ENCODE measurements at places on chromosomes 5 and 9.

- no peak for DNase-seq
These were observed 77.1 kb upstream of the ADAMTS2 start for GRCh38 chr5:179422213-179422855.

GRCh38 chr5:153584960-153585359, 94.5 kb downstream of the GRIA1 start:
- no peak for DNase-seq

GRCh38 chr5:135127439-135128240, 93.6 kb upstream of the PITX1 start:
- DNase-seq: peak; percentile 32

GRCh38 chr9:121368138-121368522, 1.9 kb downstream of the STOM start:
- no peak for DNase-seq

- peak; percentile 38 for DNase-seq
These were observed 89.5 kb upstream of the TTC23L start for GRCh38 chr5:34749431-34749873.

GRCh38 chr9:92747459-92748232, 17.0 kb downstream of the BICD2 start:
- no peak for DNase-seq

GRCh38 chr5:19900269-19900668, 87.7 kb downstream of the CDH18 start:
- DNase-seq: no peak

DNA sequence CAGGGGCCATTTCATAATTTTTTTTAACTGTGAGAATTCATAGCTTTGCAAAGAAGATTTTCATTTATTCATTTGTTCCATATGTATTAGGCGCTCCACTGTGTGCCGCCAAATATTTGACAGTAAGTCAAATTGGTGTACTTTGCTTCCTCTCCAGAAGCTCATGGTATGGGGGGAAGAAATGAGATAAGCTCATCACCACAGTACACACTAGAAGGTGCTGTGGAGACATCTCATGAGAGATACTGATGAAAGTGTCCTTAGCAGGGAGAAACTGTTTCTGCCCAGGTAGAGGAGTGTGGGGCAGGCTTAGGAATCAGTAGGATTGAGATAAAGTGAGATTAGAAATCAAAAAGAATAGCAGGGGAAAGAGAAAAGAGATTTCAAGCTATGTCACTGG, 136.2 kb downstream of the CDH6 start:
- no peak for DNase-seq

GRCh38 chr5:143396353-143396940, 7.0 kb downstream of the NR3C1 start:
- no peak for DNase-seq

DNA sequence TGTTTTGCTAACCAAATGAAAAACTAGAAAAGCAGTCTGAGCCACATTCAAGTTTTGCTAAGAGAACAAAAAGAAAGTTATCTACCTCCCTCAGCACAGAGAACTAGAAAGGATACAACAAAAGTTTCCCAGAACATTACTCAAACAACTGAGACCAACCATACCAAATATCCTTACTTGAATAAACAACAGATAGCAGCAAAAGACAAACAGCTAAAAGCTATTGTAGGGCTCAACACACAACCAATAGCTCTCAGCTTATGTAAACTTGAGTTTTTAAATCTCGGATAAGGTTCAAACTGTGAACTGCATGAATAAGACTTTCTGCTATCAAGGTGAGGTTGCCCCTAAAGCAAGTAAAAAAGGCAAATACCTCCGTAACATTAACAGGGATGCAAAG, 3.5 kb downstream of the EPB41L4A start:
- no peak for DNase-seq

- no peak for DNase-seq
These were observed 86.3 kb downstream of the AK8 start for GRCh38 chr9:132791699-132792240.

DNA sequence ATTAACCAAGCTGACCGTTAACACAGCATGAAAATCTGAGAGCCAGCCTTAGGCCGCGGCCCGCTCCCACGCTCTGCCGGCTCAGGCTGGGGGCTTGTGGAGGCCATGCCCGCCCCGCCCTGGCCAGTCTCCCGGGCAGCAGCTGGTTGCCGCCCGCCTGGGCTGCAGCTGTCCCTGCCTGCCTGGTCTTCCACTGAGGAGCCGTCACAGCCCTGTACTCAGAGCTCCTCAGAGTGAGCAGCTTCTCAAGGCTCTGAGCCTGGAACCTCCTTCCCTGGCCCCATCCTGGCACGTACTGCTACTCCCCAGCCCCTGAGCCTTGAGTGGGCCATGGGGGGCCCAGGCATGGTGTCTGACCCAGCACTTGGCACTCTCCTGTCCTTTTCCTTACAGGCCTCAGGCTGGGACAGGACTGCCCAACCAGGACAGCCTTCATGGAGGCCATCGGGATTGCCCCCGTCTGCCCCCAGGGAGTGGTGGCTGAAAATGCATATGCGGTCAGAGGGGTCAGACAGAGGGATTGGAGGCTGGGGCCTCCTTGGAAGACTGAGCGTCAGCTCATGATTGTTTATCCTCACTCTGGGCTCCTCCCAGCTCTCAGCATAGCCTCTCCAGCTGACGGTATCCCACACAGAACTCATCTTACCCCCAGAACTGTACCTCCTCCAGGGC, 11.9 kb downstream of the FGFR4 start:
- DNase-seq: no peak

- peak; percentile 40 for DNase-seq
These were observed 26.0 kb downstream of the TPD52L3 start for GRCh38 chr9:6354072-6354686.

DNA sequence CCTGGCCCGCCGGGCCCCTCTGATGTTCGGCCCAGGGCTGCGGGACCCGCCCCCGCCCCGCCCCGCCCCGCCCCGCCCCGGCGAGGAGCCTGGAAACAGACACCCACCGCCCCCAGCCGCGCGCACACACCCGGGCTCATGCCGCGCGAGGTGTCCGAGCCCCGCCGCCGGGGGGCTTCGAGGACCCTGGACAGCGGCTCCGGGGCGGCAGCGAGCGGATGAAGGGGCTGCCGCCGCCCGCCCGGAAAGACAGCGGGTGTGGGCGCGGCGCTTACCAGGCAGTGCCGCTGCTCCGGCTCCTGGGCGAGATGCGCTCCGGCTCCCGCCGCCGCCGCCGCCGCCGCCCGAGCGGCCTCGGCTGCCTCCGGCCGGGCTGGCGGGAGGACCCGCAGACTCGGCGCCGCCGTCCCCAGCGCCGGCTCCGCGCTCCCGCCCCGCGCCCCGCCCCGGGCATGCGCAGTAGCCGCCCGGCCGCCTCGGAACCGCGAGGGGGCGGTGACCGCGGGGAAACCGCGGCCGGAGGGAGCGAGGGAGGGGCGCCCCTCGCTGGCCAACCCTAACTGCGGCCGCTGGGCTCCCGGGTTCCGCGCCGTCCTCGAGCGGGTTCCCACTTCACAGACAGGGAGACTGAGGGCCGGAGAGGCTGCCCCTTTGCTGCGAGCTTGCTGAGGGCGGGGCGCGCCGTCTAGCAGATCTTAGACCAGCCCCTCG, at the start of gene GPRIN1:
Gene GPRIN1 (minus strand): TSS at position 433 of the 711 bp plus-strand sequence. CDS start 10,322 bp downstream, outside the sequence.
- DNase-seq: peak; percentile 27

- DNase-seq: no peak
These were observed 91.9 kb upstream of the STC2 start for GRCh38 chr5:173420108-173420507.

- DNase-seq: no peak
These were observed 308.6 kb upstream of the RGMB start for GRCh38 chr5:98464737-98465330.

DNA sequence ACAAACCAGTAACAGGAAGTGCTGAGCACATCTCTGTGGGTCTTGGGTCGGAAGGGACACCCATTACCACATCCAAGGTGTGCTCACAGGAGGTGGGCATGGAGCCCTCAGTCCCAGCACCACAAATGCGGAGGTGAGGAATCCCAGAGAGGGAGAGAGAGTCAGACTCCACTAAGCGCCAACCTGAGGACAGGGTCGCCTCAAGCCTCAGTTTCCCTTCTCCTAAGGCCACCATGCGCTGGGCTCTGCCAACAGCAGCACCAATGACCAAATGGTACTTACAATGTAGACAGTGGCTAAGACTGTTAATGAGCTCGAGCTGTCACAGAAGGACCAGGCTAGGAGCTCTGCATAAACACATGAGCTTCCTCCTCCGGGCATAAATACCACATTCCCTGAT, 43.1 kb downstream of the BICD2 start:
- DNase-seq: no peak

GRCh38 chr9:122812736-122813135, 12.8 kb downstream of the OR1K1 start:
- no peak for DNase-seq

DNA sequence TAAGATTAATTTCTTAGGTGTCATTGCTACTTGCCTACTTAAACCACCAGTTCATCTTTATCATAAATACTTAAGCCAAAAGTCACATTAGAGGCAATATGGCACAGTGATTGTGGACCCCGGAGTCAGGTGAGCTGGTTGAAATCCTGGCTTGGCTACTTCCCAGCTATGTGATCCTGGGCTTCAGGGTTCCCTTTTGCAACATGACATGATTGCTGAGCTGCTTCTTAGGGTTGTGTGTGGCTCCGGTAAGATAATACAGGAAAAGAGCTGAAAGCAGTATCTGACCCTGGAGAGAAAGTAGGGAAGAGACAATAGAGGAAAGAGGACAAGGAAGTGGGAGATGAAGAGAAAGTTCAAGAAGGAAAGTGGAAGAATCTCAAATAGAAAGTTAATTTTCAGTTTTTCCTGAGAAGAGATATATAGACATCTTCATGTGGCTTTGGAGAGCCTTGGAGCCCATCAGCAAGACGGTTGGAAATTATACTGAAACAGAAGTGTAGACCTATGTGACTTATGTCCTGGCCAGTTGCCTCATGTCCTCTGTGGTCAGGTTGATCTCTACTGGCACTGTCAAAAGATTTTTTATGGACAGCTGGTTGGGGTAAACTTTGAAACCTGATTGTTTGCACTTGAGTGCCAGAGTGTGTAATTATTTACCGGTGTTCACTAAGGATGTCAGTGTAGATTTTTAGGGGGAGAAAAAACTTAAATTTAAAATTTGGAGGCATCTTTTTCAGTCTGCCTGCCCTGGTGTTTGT, 93.2 kb downstream of the GHR start:
- no peak for DNase-seq
